Hypothalamus (tissue), 51 donors: ENCODE measurements at places on chromosomes 16 and 17.

- DNase-seq: no peak
These were observed 22.6 kb downstream of the GJD3 start for GRCh38 chr17:40341808-40342503.

DNA sequence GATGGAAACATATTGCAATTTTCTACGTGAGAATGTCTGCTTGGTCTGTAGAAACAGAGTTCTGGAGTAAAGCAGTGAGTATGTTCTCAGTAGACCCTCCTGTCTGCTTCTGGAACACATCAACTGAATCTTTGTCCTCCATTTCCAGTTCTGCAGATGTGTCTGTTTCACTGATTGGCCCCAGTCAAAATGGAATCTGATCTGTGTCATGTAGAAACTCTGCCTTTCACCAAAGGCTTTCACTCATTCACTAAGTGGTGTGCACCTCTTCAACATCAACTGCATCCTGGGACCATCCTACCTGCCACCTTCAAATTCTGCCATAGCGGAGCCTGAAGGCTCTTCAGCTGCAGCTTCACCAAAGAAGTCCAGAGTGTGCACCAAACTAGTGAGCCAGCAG, 2.8 kb upstream of the ZNF267 start:
- no peak for DNase-seq

DNA sequence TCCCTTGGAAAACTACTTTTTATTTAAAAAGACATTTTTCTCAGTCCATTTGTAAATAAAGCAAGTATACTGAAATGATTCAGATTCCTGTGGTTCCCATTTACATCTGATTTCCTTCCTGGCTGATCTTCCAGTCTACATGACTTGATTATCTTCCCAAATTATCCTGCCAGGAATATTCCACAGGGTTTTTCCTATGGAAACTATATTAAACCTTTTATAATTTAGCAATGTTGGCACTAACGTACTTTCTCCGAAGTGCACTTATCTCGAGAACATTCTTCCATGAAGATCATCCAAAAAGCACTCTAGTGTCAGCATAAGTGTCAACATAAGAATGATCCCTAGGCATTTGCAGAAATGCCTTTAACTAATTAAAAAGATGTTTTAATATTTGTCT, 347.7 kb upstream of the KIF2B start:
- no peak for DNase-seq

DNA sequence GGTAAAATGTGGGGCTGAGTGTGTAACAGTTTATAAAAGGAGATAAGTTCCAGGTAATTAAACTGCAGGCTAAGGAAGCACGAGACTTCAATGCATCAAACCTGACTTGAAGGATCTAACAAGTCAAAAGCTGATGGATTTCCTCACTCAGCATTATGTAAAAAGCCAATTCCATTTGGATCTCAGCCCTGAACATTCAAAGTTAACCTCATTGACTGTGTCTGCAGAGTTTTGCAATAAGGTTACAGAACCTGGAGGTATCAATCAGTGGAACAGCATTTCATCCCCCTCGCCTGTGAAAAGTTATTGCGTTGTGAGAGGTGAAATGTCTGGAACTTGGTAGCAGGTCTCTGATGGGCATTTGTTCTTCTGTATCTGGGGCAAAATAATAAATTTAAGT, 317.8 kb downstream of the GRIN2A start:
- DNase-seq: no peak

DNA sequence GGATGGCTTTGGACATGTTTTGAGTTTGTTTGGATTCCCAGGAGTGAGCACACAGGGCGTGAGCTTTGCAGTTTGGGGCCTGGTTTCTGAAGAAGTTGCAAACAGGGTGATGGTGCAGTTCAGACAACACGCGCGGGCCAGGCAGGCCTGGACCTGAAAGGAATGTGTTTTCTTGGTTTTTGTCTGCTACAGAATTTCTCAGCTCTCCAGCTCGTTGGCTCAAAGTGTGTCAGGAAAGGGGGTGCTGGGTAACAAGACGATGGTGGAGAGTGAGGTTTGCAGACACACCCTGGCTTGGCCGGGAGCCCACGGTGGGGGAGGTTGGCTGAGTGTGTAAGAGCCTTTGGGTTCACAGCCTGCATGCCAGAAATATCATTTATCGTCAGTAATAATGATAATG, 82.3 kb downstream of the CMIP start:
- no peak for DNase-seq
